ENCODE measurements at places on chromosomes 6 and 20. TPM values are rescaled to one million over a fixed set of nuclear protein-coding genes. Genes with fewer than 3 reads are reported as not detected.

- DNase-seq, result no peak
Measured at GRCh38 chr6:87408721-87409155, 966 bp downstream of the CFAP206 start.

SLC17A2 gene
- not detected for total RNA-seq

TREML2 gene
- total RNA-seq, result not detected

DNA sequence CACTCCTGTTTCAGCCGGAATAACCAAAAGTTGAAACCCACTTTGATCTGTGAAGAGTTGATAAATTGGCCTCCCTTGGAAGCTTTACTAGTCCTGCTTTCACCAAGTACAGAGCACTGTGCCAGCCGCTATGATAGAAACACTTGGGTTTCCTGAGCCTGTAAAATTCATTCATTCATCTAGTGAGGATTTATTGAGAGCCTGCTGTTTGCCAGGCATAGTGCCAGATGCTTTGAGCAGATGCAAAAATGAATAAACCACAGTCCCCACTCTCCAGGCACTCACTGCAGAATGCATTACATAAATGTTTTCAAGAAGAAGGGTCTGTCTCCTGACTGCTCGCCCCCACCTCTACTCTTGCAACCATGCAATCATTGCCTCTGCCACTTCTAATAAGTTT lies 25.3 kb upstream of the TMEM217 start:
- DNase-seq, result no peak

DNA sequence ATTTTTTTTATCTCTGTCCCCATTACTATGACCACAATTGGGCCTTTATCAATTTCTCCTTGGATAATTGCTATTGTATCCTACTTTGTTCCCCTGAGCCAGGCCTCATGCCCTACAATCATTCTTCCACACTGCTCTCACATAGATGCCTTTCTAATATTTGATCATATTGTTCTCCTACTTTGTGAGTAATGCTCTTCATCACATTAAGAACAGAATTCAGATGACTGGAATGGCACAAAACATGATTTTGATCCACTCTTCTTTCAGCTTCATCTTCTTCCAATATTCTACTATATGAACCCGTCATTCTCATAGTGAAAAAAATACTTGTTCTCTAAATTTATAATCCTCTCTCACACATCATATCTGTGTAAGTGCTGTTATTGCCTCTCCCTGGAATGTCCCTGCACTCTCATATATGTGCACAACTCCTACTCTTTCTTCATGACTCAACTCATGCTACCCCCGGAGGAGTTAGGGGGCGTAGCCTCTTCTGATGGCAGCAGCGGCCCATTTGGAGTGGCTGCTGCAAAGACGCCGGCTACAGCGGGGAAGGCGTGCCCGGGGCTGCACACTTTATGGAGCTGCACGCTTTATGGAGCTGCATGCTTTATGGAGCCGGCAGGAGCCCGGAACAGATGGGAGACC lies 25.3 kb upstream of the HACE1 start:
- peak; percentile 23 for DNase-seq

BHLHE23 gene
- total RNA-seq, result 2.1 TPM

DNA sequence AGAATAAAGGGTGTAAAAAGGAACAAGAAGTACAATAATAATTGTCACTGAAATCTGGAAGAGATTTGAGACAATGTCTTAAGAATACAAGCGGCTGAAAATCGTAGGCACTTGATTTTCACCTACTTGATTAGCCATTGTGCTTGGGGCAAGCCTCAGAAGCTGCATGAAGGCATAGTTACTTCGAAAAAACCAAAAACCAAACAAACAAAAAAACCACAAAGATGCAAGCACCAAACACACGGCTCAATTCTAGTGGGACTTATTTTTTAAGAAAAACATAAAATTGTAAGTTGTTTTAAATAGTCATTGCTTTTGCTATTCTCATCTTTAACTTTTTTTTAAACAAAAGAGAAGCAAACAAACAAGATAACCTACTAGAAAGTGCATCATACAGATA lies 235.6 kb downstream of the OGFRL1 start:
- DNase-seq, result no peak

DNA sequence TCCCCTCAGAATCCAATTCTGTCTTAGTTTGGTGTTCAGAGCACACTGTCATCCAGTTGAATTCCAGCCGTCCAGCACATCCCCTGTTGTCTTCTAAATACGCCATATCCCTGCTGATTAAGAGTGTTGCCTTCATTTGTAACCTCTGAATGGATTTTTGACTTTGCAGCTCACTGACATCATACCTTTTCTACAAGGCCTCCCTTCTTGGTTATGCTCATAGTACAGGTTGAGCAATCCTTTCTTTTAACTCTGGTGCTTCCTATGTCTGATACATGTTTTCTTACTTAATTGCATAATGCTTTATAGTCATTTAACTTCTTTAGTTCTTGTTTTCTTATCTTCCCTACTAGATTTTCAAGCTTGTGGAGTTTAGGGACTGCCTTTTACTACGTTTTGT lies 36.4 kb downstream of the XRN2 start:
- DNase-seq, result no peak

GRCh38 chr20:58714340-58714922 lies 21.8 kb downstream of the NPEPL1 start:
- DNase-seq, result peak; percentile 53

DNA sequence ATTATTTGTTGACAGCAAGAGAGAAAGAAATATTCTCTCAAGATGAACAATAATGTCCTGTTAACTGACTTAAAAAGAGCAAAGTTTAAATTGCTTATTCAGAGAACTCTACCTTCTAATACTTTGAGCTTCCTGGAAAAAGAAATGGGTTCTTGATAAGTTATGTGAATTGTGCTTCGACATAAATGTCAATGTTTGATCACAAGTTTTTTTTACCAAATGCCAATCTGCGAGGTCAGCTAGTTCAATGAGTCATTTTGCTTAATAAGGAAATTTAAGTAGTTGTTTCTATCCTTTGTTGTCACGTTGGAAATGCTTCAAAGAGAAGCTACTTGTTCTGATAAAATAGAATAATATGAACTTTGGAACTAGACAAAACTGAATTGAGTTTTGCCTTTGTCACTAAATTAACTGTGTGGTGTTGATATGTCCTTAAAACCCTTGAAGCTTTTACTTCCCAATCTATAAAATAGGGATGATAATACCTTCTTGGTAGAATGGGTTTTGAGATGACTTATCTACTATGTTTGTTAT lies 642.1 kb upstream of the FLRT3 start:
- no peak for DNase-seq

GRCh38 chr20:32059189-32059588 lies 7.1 kb downstream of the HCK start:
- DNase-seq, result no peak

Measured in H7 (cell line).